ENCODE measurements at places on chromosomes 2 and 18.

GRCh38 chr2:20065885-20066602 lies 14.6 kb upstream of the LAPTM4A start:
- no peak for DNase-seq

- DNase-seq, result no peak
These were observed 106.9 kb upstream of the RGPD4 start for GRCh38 chr2:107719836-107720235.

DNA sequence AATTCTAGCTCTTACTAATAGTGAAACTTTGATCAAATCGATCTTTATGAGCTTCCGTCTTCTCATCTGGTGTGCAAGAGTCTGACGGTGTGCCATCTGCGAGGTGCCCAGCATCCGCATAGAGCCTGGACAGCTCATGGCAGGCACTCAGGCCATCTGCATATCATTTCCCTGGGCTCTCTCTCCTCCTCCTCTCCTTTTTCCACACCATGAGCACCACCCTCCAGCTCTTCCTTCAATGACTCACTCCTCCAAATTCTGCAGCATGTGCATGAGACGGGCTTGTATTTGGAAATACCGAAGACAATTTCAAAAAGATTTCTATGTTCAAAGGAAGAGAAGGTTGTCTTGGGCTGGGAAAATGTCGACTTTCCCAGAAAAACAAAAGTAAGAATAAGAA lies 161.1 kb downstream of the CCBE1 start:
- no peak for DNase-seq

- no peak for DNase-seq
These were observed 195.5 kb upstream of the ACVR2A start for GRCh38 chr2:147649286-147649685.

DNA sequence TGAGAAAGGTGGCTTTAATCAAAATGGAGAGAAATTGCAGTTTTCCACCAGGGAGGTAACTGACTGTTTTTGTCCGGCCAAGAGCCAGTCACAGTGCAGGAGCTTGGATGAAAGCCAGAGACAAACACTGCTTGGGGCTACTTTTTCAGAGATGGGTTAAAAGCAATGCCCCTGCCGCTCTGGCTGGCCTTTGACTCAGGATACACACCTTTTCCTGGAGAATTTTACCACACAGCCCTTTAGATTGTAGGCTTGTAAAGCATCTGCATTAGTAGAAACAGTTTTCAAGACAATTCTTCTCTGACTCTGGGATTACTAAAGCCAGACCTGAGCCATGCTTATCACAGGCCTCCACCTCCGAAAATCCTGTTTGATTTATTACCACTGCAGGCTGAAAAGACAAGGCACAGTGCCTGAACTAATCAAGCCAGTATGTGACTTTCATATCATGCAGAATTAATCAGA lies 79.7 kb downstream of the CCBE1 start:
- DNase-seq, result no peak

DNA sequence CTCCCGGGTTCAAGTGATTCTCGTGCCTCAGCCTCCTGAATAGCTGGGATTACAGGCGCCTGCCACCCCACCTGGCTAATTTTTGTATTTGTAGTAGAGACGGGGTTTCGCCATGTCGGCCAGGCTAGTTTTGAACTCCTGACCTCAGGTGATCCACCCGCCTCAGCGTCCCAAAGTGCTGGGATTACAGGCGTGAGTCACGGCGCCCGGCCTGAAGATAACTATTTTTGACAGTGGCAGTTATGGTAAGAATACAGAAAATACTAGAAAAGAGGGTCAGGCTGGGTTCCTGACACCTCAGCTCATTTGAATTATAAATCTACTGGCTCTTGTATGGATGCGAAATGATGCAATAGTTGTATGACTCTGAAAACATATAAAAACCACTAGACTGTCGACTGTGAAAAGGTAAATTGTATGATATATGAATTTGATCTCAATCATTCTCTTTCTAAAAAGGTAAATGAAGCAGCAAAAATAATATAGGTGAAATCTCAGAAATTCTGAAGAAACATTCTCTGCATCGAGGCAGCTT lies 11.1 kb upstream of the DGKD start:
- no peak for DNase-seq

- DNase-seq, result no peak
These were observed 68.6 kb downstream of the GALNT3 start for GRCh38 chr2:165725421-165725820.

- DNase-seq, result no peak
These were observed 12.7 kb downstream of the ZDBF2 start for GRCh38 chr2:206287197-206287596.

DNA sequence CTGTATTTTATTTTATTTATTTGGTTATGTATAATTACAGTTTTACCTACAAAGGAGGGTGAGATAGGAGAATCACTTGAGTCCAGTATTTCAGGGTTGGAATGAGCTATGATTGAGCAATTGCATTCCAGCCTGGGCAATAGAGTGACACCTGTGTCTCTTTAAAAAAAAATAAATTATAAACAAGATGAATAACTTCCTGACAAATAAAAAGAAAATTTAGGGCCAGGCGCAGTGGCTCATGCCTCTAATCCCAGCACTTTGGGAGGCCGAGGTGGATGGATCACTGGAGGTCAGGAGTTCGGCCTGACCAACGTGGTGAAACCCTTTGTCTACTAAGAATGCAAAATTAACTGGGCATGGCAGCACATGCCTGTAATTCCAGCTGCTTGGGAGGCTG lies 17.3 kb downstream of the MTA3 start:
- DNase-seq, result no peak

GRCh38 chr2:57760381-57760801 lies 286.2 kb upstream of the VRK2 start:
- DNase-seq, result no peak

- peak; percentile 7 for DNase-seq
These were observed 32.0 kb upstream of the NYAP2 start for GRCh38 chr2:225367482-225367881.

GRCh38 chr2:190554357-190555006 lies 20.0 kb upstream of the NEMP2 start:
- DNase-seq, result no peak

- DNase-seq, result no peak
These were observed 22.1 kb downstream of the IKZF2 start for GRCh38 chr2:213129311-213129710.

DNA sequence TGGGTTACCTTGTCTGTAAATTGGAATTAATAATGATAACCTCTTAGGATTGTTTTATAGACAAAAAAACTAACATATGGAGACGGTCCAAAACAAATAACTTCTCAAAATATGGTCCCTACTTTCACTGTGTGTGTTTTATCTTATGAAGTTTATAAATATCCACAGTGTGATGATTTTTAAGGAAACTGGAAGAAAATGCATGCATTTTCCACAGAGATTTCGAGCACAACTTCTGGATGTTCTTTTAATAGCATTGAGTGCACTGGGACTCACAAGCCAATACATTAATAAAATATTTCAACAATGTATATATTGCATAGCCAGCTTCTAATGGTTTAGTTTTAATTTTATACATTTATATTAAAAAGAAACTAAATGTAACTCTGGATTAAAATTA lies 87.9 kb upstream of the SPHKAP start:
- no peak for DNase-seq

- DNase-seq, result no peak
These were observed 71.1 kb downstream of the EXOC6B start for GRCh38 chr2:72754628-72755320.

DNA sequence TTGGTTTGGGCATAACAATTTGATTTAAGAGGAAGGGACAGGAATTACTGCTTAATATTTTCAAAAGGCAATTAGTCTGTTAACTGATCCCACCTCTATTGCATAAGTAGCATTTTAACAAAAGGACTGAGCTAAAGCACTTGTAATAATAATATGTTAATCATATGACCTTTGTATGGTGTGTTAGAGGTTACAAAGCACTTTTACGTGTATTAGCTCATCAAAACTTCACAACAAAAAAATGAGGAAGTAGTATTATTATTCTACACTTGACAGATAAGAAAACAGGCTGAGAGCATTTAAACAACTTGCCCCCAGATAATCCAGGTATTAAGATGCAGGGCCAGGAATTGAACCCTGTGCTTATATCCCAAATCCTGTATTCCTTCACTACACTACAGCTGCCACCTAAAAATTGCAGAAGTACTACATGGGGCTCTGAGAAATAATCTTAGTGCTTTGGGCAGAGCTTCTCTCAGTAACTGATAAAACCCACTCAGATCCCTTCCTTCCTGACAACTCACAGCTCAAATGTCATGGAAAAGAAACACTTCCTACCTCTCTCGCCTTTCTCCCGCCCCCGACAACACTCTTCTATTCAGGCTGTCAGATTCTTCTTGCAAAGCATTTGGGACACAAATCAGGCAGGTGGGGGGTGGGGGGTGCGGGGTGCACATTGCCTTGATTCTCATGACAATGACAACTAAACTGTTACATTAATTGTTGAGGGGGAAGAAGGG lies 20.7 kb upstream of the KCTD1 start:
- no peak for DNase-seq

DNA sequence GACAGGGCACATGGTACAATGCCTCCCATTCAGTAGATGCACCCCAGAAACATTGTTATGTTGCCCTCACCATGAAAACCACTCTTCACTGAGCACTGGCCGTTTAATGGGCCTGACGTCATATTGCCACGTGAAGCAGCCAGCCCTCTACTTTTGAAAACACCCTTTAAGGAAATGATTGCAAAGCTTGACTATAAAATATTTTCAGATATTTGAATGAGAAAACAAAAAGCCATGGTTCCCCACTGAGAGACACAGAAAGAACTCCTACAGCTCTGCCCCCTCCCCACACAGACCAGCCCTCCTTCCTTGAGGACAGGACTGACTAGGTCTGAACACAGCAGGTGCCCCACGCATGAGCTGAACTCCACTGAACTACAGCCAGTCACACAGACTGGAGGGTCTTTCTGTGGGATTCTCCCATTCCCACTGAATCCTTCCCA lies 349.1 kb downstream of the ANAPC1 start:
- no peak for DNase-seq

DNA sequence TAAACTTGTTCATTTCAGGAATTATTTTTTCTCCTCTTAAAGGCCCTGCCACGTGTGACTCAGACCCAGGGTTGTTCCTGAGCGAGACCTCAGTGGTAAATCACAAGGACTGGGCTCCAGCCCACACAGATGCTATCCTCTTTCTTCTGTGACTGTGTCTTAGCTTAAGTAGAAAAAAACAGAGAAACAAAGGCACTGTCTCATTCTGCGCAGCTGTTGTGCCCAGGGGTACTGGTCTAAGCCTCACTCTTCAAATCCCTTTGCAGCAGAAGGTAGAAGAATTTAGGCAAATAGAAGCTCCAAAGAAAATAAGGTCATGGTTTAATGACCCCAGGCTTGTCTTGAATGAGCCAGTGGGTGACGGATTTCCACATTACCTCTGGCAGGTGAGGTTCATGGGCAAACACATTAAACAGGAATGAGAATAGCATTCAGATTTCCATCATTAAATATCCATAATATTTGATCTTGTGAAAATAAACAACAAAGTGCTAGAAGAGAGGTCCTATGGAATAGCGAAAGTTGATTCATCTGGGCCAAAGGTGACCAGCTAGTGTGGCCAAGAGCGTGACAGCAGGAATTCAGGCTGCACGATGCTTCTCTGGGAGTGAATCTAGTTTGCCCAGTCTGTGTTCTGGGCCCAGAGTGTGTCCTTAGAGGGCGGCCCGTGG lies 63.3 kb downstream of the LIPG start:
- DNase-seq, result no peak

DNA sequence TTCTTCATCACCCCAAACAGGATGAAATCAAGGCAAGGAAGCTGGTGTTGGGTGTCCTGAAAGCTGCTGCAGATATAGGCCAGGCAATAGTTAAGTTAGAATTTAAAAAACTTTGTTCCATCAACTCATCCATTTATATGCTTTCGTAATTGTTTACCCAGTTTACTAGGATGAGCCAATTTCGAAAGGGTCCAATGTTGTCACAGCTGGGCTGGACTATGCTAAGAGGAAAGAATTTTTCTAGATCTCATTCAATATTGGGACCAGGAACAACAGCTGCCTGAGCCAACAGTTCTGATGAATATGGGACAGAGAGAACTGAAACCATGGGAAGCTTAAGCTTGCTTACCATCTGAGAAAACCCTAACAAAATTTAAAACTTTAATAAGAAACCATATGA lies 21.6 kb upstream of the SP3 start:
- no peak for DNase-seq

GRCh38 chr2:7508296-7508943 lies 591.2 kb downstream of the RNF144A start:
- DNase-seq, result no peak

- no peak for DNase-seq
These were observed 213.4 kb downstream of the CDH20 start for GRCh38 chr18:61546590-61546989.

DNA sequence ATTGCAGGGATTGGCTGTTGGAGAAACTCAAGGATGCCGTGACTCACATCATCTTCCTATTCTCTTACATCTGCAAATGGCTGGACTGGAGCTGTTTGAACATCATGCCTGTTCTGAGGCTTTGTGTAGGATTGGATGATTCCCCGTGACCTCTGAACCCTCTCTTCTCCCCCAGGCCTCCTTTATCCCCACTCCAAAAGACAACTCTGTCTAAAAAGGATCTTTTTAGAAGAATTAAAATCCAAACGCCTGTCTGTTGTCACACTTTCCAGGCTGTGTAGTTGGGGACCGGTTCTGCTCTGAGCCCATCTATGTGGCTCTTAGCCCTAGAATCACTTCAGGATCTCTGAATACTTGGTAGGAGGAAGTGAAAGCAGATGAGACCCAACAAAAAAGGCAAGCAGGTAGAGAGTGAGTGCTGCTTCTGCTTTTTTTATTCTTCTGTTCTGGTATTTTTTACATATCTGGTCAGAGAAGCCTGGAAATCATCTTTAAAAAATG lies 565 bp downstream of the SP140 start:
- no peak for DNase-seq

DNA sequence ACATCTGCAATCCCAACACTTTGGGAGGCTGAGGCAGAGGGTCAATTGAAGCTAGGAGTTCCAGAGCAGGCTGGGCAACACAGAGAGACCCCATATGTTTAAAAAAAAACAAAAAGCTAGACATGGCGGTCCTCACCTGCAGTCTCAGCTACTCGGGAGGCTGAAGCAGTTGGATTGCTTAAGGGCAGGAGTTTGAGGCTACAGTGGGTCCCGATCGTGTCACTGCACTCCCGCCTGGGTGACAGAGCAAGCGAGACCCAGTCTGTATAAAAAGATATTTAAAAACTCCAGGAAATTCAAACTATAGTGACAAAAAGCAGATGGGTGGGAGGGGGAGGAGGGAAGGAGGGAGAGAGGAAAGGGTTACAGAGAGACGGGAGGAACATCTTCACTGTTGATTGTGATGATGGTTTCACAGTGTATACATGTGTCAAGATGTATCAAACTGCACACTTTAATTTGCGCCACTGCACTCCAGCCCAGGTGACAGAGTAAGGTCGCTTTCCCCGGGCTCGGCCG lies 942 bp upstream of the ZNF236 start:
- no peak for DNase-seq

GRCh38 chr2:64626146-64626809 lies 27.4 kb downstream of the SERTAD2 start:
- no peak for DNase-seq

- no peak for DNase-seq
These were observed 3.7 kb upstream of the LIMS2 start for GRCh38 chr2:127678991-127679390.

GRCh38 chr2:41084321-41084720 lies 632.4 kb upstream of the SLC8A1 start:
- no peak for DNase-seq

All from iPS DF 6.9 (cell line).